ENCODE measurements at places on chromosomes 11 and 22.

DNA sequence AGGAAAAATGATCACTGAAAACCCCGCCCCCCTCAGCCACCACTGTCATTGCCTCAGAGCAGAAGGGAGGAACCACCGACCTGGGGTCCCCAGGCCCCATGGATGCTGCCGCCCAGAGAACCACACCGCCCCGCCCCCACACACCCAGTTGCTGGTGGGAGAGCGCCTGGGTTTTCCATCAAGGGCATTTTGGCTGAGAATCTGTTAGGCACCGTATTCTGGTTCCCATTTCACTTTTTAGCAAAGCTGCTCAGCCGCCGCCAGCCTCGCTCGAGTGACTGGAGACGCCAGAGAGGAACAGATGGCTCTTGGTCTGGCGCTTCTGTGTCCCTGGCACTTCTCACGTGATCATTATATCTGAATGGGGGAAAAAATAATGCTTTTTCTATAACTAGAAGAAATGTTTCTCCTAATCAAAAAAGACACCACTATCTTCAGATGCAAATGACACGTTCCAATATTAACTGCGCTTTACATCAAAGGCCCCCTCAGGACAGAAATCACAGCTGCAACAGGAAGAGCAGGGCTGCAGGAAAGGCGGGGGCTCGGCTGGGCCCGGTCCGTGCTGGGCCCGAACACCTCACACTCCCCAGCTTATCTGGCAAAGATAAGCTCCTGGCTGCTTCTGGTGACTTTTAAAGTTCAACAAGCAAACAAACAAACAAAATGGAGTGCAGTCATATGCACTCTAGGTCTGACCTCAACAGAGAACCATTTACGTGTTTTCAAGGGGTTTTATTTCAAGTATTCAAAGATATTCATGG is 149.8 kb downstream of the MPPED1 start:
- DNase-seq = peak; percentile 60

- no peak for DNase-seq
These were observed 615.7 kb upstream of the LRRC4C start for GRCh38 chr11:42075180-42075579.

GRCh38 chr22:35541254-35541748 is 670 bp downstream of the RASD2 start:
- DNase-seq = no peak

- no peak for DNase-seq
These were observed 3.6 kb downstream of the PIK3IP1 start for GRCh38 chr22:31288496-31289240.

DNA sequence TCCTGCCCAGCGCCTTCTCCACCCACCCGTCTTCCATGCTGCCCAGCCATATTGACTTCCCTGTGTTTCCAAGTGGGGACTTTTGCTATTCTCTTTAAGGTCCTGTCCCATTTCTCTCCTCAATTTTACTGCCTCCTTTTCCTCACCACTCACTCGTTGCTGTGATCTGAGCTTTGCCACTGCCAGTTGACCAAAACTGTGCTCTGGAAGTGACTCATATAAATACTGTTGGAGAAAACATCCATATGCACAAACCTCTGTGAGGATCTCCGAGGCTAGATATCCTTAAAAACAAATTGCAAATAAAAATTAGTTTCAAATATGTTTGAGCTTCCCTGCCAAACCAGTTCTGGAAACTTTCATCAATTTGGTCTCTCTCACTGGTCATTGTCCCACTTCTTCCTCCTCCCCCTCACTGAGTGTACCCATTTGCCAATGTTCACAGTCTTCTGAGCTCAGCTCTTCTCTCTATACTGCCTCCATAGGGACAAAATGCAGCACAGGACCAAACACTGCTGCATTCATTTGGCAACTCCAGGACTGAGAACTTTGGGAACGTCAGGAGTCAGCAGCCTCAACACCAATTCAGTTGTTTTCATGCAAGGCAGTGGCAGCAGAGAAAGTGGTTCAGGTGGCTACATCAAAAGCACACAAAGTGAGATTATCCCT is 34.0 kb upstream of the MMP13 start:
- DNase-seq = no peak

- DNase-seq = no peak
These were observed 81.3 kb upstream of the BLID start for GRCh38 chr11:122197066-122197987.

DNA sequence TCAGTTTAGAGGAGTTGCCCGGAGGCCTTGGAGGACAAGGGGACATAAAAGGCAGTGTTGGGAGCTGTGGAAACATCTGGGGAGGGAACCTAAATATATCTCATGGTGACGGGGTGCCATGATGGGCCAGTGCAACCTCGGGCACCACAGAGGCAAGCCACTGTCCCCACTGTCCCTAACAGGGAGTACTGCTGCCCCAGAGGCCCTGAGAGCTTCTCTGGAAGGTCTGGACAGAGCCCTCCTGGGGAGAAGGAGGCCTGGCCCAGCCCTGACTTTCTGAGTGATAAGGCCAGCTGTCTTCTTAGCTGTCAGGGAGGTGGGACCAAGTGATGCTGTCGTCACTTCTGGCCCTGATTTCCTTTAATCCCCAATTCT is 5.5 kb upstream of the P2RY6 start:
- no peak for DNase-seq

GRCh38 chr11:105045676-105046296 is 651 bp upstream of the CARD16 start:
- no peak for DNase-seq

DNA sequence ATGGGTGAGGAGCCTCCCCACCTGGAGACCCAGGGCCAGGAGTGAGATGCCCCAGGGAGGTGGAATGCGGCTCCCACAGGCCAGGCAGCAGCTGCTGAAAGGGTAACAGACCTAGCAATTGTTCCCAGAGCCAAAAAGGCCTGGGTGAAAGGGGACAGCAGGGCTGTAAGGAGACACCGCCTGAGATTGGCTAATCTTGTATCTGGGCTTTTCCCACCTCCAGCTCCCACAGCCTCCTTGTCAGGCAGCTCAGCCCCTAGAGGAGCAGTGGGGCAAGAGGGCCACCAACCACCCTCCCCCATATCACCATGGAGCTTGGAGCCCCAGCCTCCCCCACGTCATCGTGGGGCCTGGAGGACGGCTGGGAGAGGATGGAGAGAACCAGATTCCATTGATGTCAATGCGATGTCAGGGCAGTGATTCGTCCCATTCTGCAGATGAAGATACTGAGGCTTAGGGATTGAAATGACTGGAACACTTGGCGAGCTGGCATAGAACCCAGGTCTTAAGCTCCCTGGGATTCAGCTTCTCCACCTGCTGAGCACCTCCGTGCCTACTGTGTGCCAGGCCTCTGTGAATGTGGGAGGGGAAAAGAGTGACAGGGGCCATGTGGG is 2.9 kb upstream of the MGAT3 start:
- no peak for DNase-seq

DNA sequence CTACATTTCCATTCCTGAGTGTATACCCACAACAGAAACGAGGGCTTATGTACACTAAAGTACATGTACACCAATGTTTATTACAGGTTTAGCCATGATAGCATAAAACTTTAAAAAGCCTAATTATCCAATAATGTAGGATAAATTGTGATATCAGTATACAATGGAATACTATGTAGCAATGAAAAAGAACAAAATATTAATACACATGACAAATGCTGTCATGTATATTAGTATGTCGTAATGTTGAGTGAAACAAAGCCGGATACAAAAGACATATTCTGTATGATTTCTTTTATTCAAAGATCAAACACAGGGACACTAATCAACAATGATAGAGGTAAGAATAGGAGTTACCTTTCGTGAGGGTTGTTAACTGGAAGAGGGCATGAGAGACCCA is 2.7 kb downstream of the SAA4 start:
- DNase-seq = no peak

DNA sequence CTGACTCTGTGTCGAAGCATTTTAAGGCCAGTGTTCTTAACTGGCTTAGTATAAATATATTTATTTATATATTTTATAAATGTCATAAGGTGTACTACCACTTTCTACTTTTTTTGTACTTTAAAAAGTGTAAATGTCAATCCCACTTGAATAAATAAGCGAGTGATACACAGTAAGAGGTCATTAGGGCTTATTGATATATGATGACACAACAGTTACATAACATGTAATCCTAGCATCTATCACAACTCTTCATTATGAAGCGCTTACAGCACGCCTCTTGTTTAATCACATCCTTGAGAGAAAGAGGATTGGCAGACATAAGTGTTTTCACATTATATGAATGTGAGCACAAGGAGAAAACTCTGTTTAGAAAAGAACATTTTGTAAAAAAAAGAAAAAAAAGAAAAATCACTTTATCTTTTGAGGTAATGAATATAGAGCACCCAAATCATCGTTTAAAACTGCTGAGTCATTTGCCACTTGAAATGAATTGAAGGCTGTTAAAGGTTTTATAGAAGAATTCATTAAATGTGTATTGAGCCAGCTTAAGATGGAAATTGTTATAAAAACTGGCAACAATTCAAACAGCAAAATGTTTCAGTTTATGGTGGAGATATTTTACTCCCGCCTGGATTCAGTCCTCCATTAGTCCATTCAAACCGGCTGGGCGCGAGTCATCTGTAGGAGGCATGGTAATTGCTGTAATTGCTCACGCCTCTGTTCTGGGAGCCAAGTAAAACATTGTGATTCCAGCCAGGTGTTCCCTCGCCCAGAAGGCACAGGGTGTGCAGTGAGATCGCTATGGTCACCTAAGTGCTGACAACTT is 627.3 kb upstream of the KIRREL3 start:
- no peak for DNase-seq

DNA sequence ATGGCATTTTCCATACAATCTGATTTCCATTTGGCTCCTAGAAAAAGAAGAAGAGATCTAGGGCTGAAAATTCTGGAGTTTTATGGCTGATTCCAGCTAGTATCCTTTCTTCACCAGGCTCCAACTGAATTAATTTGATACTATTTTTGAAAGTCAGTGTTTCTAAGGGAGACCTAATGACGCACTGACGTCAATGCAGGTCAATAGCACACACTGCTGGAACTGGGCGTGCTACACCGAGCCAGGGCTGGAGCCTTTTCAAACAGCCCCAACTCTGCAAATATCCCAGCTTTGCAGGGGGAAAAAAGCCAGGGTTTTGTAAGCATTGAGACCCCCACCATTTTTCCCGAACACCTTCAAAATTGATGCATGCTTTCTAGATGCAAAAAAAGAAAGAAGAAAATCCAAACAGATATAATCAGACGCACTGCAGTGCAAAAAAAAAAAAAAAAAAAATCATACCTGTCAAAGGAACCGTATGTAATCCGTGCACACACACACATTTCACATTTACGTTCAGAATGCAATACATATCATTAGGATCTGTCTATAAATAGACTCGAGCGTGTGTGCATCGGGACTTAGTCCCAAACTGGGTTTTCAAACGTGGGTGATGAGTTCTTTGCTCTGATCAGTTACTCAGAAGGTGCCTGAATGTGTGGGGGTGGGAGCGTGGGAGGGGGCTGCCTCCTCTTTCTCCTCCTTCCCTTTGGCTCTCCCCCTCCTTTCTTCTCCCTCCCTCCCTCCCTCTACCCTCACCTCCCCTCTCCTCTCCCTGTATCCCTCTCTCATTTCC is 124.5 kb upstream of the HSD17B12 start:
- no peak for DNase-seq

GRCh38 chr11:68413591-68413999 is 47.0 kb upstream of the PPP6R3 start:
- no peak for DNase-seq

DNA sequence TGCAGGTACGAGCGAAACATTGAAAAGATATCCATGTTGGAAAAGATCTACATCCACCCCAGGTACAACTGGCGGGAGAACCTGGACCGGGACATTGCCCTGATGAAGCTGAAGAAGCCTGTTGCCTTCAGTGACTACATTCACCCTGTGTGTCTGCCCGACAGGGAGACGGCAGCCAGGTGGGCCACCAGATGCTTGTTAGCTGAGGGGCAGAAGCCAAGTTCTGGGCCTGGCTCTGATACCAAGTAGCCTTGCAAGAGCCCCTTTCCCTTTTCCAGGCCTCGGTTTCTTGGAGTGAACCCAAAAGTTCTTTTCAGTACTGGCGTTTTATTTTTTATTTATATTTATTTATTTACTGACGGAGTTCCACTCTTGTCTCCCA is 9.6 kb downstream of the F2 start:
- DNase-seq = no peak

GRCh38 chr11:17734418-17734911 is at the start of gene KCNC1:
Gene KCNC1 (plus strand): TSS chr11:17734781. CDS start chr11:17736003, 1,222 bp downstream.
- DNase-seq = peak; percentile 74

DNA sequence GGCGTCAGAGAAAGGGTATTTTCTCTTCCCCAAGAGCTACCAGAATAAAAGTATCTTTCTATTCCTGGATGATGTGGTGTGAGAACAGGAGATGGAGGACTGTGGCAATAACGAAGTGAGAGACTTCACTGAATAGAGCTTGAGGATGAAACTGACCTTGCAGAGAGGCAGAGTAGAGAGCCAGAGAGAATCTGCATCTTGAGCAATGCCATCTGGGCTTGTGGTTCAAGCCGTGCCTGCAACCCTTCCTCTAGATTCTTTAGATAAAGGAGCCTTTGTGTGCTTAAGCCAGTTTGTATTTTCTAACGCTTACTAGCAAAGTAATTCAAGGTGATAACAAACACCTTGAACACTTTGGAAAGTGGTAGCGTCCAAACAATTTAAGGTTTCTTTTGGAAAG is 2.2 kb downstream of the ME3 start:
- DNase-seq = no peak

DNA sequence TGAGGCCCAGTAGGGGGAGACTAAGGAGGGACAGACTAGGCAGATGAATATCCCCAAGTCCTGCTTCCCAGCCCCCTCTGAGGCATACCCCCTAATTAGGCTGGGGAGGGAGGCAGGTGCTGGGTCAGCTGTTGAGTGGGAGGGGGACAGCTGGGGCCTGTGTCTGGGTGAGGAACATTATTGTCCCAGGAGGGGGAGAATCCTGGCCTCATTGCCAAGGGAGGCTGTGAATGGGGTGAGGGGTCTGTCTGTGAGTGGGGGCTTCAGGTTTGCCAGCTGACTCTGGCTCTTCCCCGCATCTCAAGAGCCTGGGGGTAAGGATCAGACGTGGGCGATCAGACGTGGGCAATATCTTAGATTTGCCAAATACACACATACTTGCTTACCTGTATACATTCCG is 2.1 kb downstream of the INPPL1 start:
- no peak for DNase-seq

DNA sequence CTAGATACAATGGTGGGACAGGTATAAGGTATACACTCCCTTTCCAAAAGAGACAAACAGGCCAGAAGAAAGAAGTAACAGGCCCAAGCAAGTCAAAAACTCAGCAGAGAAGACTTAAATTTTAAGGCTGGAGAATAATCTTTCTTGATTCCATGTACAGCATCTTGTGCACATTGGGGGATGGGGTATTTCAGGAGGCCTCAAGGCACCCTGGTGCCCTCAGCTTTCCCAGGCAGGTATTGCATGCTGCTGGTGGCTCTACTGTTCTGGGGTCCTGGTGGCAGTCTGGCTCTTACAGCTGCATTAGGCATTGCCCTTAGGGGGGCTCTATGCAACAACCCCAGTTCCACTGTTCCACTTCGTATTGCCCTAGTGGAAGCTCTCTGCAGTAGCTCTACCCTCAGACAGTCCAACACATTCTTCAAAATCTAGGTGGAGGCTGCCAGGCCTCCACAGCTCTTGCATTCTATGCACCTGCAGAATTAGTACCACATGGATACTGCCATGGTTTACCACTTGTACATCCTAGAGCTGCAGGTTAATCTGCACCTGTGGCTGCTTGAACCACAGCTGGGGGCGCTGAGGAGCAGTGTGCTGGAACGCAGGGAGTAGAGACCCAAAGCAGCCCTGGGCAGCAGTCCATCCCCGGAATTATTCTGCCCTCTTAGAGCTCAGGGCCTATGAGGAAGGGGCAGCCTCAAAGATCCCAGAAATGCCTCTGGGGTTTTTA is 4.2 kb upstream of the CTSC start:
- no peak for DNase-seq
